ENCODE measurements at places on chromosomes 2 and 18.

DNA sequence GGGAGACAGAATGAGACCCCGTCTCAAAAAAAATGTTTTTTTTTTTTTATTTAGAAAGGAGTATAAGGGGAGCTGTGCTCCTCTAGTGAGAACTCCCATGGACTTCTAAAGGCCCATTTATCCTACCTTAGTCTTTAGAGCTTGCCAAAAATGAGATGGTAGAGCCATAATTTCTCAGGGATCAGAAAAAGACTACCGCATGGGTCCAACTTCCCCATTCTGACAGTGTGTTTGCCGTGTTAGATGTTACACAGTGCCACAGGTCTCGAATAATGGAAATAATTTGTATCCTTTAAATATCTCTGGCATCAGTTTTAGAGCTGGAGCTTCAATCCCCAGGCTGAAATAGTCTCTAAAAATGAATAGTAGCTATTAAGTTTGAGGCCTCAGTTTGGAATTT lies 6.0 kb upstream of the SLC39A10 start:
- no peak for DNase-seq

DNA sequence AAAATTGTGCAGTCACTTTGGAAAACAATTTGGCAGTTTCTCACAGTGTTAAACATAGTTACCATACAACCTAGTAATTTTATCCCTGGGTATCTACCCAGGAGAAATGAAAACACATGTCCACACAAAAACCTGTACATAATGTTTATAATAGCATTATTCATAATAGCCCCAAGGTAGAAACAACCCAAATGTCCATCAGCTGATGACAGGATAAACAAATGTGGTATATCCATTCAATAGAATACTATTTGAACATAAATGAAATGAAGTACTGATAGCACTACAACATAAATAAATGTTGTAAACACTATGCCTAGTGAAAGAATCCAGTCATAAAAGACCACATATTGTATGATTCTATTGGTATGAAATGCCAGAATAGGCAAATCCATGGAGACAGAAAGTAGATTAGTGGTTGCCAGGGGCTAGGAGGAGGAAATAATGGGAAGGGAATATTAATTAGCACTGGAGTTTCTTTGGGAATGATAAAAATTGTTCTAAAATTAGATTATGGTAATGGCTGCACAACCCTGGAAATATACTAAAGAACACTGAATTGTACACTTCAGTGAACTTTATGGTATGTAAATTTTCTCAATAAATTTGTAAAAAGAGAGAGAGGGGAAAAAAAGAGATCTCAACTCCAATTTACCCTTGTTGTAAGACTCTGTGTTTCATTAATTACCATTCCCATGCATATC lies 20.8 kb upstream of the VIT start:
- DNase-seq = no peak

- DNase-seq = no peak
These were observed 38.2 kb downstream of the FAM178B start for GRCh38 chr2:96947949-96948833.

DNA sequence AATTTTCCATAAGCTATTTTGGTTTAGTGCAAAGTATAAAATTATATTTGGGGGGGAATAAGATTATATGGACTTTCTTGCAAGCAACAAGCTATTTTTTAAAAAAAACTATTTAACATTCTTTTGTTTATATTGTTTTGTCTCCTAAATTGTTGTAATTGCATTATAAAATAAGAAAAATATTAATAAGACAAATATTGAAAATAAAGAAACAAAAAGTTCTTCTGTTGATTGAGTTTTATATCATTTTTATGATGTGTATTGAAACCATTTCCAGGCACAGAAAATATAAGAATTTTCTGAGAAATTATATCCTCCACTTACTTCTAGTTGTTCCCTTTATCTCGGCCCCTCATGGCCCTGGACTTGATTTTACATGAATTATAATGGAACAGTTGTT lies 3.7 kb downstream of the CCL20 start:
- DNase-seq = no peak

Data from NCI-H1436 (cell line).